ENCODE measurements at places on chromosomes 6 and 20. TPM values are rescaled to one million over a fixed set of nuclear protein-coding genes. Genes with fewer than 3 reads are reported as not detected.

The GGTLC1 gene
- not detected for total RNA-seq

DNA sequence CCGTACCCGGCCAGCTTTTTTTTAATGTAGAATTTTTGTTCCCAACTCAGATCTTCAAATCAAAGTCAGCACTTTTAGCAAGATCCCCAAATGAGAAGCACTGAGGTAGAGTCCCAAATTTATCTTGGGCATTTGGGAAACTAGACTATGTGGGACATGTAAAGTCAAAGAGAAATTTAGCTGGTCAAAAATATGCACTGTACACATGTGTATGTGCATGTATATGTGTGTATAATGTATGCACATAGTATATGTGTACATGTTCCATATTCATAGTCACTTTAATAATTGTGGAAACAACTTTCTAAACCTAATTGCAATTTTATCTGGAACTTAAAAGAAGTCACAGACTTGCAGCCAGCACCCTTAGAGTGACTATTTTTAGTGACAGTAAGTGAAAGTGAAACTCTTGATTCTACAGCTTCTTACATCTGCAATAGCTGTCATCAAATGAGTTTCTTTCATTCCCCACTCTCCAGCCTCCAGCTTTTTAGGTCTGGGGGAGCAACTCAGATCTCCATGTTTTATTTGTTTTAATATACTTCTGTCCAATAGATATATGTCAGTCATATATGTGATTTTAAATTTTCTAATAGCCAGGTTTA lies 53.6 kb downstream of the CDC40 start:
- DNase-seq = no peak

The LEMD2 gene
- 43.9 TPM for total RNA-seq

GRCh38 chr6:125857846-125858245 lies 67.1 kb downstream of the NCOA7 start:
- DNase-seq = no peak

The TUBB1 gene
- total RNA-seq = not detected

The SAMD5 gene
- 4.0 TPM for total RNA-seq

DNA sequence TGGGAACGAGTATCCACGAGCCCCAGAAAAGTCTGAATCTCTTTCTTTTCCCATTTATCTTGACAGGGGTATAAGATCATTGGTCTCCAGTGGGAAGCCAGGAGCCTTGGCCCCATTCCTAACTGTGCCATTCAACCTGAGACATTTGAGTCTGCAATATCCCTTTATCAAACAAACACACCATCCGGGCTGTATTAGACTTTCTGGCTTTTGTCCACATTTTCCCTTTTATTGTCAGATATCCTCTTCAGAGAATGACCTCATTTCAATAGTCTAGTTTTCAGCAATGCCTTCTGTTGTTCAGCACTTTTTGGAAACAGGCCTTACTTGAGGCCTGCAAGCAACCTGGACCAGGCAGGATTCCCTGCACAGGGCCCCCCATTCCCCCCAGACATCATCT lies 15.7 kb downstream of the BPIFA1 start:
- DNase-seq = no peak

DNA sequence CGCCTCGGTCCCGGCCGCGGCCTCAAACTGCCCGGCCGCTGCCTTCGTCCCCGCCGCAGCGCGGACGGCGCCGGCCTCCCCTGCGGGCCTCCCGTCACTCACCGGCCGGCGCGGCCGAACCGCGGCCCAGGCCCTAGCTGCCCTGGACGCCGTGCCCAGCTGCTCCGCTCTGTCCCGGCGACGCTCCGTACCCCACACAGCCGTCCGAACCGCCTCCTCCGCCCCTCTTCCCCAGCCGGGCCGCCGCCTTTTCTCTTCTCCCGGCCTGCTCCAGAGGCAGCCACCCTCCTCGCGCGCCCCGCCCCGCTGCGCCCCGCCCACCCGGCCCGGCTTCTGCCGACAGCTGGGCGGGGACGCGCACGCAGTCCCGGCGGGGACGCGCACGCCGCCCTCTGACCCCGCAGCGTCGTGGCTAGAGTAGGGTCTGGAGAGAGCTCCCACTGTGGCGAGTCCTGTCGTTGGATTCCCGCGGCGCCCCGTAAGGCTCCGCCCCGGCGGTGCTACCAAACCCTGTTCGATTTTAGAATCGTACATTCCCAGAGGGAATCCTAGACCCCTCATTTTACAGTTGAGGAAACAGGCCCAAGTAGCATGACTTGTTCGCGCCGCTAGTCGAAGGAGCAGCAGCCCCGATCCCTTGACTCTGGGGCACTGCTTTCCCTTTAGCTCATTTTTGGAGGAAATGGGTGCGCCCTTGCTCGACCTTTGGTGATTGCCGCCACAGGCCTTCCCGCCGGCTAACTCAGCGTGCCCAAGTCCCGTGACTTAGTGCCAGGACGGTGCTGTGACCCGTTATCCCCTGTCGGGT lies at the start of gene FBXO30:
TSS of gene FBXO30 (minus strand) at position 295 of the 808 bp plus-strand sequence. CDS start 8,390 bp downstream, outside the sequence.
- peak; percentile 54 for DNase-seq

The HSPA1L gene
- total RNA-seq = 0.12 TPM

- DNase-seq = no peak
These were observed 49.8 kb upstream of the THEMIS start for GRCh38 chr6:127950566-127951145.

The CALHM5 gene
- total RNA-seq = 0.05 TPM

GRCh38 chr20:50821257-50821921 lies 26.5 kb downstream of the BCAS4 start:
- DNase-seq = no peak

DNA sequence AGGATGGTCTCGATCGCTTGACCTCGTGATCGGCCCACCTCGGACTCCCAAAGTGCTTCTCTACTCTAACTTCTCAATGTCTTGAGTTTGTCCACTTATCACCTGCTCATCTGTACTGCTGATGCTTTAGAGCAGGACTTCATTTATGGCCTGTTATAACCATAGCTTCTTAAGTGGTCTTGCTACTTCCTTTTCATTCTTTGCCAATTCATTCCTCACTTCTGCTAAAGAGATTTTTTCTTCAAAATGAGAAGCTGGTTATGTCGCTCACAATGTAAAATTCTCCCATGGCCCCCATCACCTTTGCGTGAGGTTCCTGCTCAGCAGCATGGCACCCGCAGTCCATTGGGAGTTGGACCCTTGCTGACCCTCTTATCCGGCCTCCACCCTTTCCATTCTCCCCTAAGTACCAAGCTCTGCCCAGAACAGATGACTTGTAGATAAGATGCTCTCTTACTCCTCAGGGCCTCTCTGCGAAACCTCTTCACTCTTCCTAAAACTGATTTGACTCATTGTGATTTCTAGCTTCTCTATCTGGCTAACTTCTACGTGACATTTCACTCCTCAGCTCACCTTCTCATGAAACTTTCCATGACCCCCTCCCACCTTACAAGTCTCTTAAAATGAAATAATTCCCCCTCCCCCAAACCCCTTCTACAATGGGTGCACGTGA lies 13.9 kb upstream of the CD164 start:
- DNase-seq = no peak

DNA sequence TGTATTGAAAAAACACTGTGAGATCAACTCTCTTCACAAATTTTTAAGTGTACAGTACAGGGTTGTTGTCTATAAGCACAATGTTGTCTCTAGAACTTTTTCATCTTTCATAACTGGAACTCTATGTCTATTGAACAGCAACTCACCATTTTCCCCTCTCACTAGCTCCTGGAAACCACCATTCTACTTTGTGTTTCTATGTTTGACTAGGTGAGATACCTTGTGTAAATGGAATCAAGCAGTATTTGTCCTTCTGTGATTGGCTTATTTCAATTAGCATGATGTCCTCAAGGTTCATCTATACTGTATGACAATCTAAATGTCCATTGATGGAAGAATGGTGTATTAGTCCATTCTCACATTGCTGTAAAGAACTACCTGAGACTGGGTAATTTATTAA lies 210.1 kb upstream of the FUT9 start:
- no peak for DNase-seq

DNA sequence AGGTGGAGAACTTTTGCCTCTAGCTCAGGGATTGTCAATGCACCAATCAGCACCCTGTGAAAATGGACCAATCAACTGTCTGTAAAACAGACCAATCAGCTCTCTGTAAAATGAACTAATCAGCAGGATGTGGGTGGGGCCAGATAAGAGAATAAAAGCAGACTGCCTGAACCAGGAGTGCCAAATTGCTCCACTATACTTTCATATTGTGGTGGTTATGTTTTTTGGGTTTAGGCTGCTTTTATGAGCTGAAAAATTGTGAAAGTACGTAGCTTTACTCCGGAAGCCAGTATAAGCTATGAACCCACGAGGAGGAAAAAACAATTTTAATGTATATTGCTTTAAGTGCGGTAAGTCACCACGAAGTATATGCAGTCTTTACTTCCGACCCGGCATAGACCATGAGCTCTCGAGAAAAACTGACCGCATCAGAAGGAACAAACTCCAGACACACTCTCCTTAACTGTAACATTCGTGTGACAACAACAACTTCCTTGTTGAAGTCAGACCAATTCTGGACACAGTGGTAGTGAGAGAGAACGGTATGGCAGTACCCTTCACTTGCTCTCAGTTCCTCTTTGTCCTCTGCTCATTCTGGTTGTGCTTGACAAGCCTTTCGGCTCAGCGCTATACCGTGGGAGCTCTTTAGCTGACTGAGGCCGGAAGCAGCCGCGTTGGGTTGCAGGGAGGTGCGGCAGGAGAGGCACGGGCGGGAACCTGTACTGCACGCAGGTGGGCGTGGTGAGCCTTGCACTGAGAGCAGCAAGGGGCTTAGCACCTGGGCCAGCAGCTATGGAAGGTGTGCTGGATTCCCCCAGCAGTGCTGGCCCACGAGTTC lies 81.9 kb upstream of the E2F3 start:
- no peak for DNase-seq

Measured in HCT116 (cell line).